ENCODE measurements at places on chromosomes 16 and 17.
A peak's percentile ranks its signal among the peaks of the same experiment; 100 is the strongest.

DNA sequence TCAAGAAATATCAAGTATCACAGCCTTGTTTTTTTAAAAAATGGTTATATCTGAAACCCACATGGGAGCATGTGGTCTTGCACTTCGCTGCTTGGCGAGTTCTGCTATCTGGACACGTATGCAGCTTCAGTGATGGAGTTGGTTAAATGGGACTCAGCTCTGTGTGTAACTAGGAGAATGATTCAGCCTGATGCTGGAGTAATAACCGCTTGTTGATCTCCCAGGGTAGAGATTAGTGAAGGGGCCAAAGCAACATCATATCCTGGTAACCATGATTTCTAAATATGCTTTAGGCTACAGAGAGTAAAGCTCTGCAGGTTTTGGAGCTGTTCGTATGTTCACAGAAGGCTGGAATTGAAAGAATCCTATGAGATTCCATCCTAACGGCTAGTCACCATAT lies 63.2 kb downstream of the IQCK start:
- no peak for DNase-seq

GRCh38 chr16:72787514-72788268 lies 260.2 kb downstream of the ZFHX3 start:
- peak; percentile 36 for DNase-seq

DNA sequence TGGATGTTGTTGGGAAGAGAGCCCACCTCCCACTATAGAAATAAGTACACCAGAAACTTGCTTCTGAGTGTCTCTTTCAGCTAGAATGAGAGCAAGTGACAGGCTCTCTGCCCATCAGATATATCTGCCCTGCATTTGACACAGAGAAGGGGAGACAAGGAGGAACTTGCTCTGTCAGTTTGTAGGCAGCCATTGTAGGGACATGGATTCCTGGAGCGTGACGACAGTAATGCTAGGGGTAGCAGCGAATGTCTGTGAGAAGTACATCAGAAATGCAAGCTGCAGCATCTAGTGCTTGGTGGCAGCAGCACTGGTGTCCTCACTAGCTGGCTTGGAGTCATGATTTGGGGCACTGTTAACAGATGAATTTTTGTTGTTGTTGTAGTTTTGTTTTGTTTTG lies 23.0 kb downstream of the ZNF200 start:
- no peak for DNase-seq

GRCh38 chr17:65085397-65085796 lies 28.9 kb upstream of the GNA13 start:
- DNase-seq: no peak

- DNase-seq: no peak
Measured at GRCh38 chr16:80463751-80464495, 76.9 kb upstream of the DYNLRB2 start.

DNA sequence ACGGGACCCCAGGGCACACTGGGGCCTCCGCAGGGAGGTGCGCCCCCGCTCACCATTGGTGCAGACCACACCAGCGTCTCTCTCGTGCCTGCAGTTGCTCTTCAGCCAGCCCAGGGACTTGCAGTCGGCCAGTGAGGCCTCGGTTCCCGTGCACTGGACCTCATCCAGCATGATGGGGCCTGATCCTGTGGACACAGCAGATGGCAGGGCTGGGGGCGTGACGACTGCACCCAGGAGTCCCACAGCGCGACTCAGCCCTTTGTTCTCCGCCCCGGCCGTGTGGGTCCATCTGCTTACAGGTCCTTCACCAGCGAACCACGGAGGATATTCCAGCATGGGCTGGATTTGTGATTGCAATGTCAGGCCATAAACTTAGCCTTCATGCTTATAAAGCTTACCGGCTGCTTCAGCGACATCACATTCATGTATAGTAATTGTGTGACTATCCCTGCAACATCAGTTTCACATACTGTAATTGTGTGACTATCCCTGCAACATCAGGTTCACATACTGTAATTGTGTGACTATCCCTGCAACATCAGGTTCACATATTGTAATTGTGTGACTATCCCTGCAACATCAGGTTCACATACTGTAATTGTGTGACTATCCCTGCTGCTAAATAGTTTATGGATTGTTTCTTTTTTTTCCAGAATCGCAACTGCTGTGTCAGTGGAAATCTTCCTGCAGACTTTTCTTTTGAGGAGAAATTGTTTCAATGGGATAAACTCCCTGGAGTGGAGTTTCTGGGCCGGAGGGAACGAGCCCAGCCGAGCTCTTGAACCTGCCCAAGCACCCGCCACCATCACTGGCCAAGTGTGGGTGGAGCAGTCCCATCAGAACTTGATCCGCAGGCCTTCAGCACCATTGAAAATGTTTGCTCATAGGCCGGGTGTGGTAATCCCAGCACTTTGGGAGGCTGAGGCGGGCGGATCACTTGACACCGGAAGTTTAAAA lies 4.8 kb downstream of the LGALS3BP start:
- DNase-seq: no peak

GRCh38 chr16:24652209-24652712 lies 77.2 kb upstream of the TNRC6A start:
- DNase-seq: no peak

- DNase-seq: no peak
Measured at GRCh38 chr16:89322321-89323119, 105.0 kb downstream of the ZNF778 start.

GRCh38 chr17:32909787-32910369 lies 18.1 kb upstream of the TMEM98 start:
- DNase-seq: peak; percentile 36

- DNase-seq: no peak
Measured at GRCh38 chr17:20228860-20229259, 219.7 kb downstream of the SPECC1 start.

- no peak for DNase-seq
Measured at GRCh38 chr17:57544401-57544800, 200.7 kb downstream of the CCDC182 start.

GRCh38 chr17:67374329-67375053 lies 2.6 kb upstream of the PITPNC1 start:
- peak; percentile 78 for DNase-seq

GRCh38 chr17:30413109-30413508 lies 34.4 kb downstream of the CPD start:
- DNase-seq: no peak

GRCh38 chr17:62755141-62755851 lies 52.8 kb downstream of the MARCHF10 start:
- DNase-seq: no peak

GRCh38 chr17:10025976-10026901 lies 121.2 kb upstream of the RCVRN start:
- DNase-seq: no peak

- no peak for DNase-seq
Measured at GRCh38 chr17:326010-326621, 26.5 kb downstream of the RPH3AL start.

- no peak for DNase-seq
Measured at GRCh38 chr16:26708428-26708827, 358.3 kb upstream of the C16orf82 start.

DNA sequence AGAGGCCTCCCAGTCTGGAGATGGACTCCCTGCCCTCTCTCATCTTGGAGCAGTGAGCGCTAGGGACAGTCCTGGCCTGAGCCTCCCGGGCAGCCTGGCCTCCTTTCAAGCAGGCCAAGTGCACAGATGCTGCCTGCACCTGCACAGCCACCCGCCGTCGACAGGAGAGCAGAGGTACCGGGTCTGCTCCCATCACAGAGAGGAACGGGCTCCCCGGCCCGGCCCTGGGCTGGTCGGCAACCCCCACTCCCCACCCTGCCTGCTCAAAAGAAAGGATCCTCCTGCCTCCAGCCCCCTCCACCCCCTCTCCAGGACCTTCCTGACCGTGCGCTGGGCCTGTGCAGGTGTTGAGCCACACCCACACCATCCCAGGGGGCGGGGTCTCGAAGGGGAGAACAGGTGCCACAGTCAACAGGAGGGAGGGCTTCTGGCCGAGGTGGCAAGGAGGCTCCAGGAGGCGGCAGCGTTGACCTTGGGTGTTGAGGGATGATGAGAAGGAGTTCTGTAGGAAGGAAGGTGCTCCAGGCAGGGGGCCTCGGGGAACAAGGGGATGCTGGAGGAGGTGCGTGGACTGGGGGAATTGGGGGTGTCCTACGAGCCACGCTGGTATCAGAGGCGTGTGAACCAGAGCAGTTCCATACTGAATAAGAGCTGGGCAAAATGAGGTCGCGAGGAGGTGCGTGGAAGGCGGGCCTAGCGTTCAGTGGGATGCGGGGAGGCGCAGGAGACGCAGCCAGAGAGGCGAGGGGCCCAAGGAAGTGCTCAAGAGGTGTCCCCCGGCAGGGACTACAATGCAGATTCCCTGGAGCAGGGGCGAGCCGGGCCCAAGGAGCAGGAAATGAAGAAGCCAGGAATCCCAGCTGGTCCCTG lies 967 bp upstream of the CDH15 start:
- no peak for DNase-seq

DNA sequence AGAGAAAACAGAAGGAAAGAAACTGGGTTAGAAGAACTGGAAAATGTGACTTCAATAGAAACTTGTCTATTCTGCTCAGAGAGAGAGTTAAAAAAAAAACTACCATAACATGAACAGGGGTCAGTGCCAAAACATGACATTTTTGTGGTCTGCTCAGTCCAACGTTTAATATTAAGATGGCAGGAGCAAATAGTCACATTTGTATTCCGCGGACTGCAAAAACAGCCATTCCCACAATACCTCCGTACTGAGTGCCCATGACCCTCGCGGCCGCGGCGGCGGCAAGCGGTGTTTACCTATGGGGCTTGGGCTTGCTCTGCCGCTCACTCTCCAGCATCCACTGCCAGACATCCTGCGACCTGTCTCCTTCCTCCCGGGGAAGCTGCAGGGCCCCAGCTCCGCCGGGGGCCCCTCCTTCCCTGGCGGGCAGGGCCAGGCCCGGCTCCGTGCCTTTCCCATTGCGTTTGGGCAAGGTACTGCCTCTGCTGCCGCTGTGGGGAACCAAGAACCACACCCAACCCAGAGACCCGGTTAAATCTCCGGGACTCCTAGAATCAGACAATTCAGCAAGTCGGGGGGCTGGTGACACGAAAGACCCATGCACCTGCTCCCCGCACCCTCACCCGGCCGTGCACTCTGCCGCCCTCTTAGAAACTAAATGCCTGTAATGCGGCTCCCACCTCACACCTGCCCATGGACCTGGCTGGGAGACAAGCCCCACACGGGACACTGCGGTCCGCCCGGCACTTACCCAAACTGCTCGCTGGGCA lies 24.7 kb downstream of the AXIN2 start:
- DNase-seq: no peak

DNA sequence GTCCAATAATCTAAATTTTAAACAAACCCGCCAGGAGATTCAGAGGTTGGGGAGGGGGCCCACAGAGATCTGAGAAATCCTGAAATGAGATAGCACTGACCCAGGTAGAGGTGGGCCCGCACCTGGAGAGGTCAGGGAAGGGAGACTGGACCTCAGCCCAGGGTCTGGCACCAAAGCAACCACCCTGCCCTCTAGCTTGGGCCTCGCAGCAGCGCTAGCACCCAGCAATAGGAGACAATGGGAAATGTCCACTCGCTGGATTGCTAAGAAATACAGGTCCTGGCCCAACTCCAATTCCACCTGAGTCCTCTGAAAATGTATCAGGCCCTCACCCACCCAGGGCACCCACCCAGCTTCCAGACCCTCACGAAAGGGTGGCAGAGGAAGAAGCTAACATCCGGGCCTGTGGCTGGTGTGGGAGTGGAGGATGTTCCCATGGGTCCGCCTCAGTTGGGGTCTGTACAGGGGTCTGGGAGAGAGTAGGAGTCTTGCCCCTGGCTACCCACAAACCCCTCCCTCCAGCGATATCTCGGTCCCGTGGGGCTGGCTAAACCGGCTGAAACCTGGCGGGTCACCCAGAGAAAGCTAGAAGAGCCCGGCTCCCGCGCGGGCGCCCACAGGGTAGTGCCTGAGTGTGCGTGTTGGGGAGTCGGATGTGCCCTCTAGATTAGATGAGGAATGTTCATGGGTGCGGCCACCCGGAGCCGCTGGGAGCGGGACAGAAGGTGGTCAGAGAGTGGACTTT lies 1.1 kb downstream of the PLLP start:
- no peak for DNase-seq

DNA sequence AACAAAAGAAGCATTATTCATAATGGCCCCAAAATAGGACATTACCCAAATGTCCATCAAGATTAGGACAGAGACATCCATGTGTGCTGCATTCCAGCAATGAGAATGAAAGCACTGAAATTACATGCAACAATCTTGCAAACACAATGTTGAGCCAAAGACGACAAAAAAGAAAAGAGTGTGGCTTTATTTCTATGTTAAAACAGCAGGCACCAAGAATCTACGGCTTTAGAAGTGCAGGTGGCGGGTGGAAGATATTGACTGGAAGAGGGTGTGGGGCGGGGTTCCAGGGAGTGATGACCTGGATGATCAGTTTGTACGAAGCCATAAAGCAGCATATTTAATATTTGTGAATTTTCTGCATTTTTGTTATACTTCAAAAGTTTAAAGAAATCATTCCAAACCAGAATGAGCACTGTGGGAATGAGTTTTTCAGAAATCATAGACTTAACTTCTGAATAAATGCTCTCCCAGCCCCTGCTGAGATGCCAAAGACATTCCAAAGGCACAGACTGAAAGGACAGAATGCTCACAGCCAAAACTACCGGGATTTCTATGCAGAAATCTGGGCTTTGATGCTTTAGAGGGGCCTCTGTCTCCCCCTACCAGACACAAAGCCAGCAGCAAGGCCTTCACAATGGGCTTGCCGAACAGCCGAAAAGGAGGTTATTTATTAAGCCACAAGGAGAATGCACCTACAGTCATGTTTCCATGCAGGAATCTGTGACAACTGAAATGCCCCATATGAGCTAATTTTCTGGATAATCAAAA lies 361.6 kb downstream of the GRIN2A start:
- DNase-seq: no peak

DNA sequence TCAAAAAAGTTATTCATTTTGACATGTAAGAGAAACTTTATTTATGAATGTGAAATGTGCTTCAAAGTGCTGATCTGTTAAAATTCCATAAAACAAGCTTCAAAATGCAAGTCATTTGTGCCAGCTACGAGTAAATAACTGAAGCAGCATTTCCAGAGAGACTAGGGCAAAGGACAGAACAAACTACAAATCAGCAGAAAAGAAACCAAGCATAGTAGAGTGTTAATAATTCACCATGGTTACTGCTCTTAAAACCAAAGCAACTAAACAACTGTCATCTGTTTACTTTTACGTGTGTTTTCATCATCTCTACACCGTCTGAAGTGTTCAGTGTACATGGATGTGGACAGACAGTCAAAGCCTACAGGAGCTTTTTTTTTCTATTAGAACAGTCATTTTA lies 1.6 kb upstream of the ASPA start:
- DNase-seq: no peak

GRCh38 chr17:81294512-81295030 lies 536 bp downstream of the SLC38A10 start:
- no peak for DNase-seq
